ENCODE measurements at places on chromosomes 1 and 21.

- DNase-seq, result peak; percentile 0
Observed at GRCh38 chr1:42529724-42530181, 66.7 kb downstream of the CCDC30 start.

DNA sequence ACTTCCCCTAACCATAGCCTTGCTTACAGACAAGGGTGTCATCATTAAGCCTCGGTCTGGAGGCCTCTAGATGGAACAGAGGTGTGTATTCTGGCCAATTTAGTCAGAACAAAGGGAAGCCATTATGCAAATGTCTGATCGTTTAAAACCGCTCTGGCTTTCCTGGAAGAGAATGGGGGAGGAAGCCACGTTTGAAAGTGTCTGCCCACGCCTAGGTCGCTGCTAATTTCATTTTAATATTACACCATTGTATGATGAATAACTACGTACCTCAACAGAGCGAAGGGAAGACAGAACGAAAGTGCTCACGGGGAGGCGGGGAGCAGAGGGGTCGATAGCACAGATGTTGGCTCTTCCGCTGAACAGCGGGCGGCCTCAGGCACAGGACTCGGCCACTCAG is 41.1 kb upstream of the CSF3R start:
- peak; percentile 8 for DNase-seq

- no peak for DNase-seq
Observed at GRCh38 chr1:192657760-192658159, 21.8 kb downstream of the RGS13 start.

- no peak for DNase-seq
Observed at GRCh38 chr1:197924516-197925123, 7.4 kb downstream of the LHX9 start.

GRCh38 chr1:1782399-1783221 is 4.3 kb upstream of the NADK start:
- no peak for DNase-seq

- DNase-seq, result no peak
Observed at GRCh38 chr1:49364676-49365075, 588.0 kb upstream of the BEND5 start.

DNA sequence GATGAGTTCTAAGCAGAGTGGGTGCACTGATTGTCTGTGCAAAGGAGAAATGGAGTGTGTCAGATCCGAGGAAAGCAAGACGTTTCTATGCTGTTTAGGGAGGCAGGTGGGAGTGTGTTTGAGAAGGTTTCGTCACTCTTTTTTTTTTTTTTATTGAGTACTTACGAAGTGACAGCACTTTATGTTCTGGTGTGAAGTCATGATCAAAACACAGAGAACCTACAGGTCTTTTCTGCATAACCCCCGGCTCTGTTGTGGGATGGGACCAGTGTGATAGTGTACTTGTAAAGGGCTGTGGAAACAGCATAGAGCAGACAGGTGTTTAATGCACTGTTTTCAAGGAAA is 26.7 kb downstream of the MIA3 start:
- no peak for DNase-seq

- DNase-seq, result no peak
Observed at GRCh38 chr1:192763756-192764155, 45.1 kb upstream of the RGS2 start.

- DNase-seq, result no peak
Observed at GRCh38 chr1:37809942-37810341, 1.9 kb upstream of the YRDC start.

- no peak for DNase-seq
Observed at GRCh38 chr1:45456531-45456930, 34.4 kb downstream of the TESK2 start.

GRCh38 chr1:150612014-150612345 is 17.4 kb downstream of the ENSA start:
- no peak for DNase-seq

DNA sequence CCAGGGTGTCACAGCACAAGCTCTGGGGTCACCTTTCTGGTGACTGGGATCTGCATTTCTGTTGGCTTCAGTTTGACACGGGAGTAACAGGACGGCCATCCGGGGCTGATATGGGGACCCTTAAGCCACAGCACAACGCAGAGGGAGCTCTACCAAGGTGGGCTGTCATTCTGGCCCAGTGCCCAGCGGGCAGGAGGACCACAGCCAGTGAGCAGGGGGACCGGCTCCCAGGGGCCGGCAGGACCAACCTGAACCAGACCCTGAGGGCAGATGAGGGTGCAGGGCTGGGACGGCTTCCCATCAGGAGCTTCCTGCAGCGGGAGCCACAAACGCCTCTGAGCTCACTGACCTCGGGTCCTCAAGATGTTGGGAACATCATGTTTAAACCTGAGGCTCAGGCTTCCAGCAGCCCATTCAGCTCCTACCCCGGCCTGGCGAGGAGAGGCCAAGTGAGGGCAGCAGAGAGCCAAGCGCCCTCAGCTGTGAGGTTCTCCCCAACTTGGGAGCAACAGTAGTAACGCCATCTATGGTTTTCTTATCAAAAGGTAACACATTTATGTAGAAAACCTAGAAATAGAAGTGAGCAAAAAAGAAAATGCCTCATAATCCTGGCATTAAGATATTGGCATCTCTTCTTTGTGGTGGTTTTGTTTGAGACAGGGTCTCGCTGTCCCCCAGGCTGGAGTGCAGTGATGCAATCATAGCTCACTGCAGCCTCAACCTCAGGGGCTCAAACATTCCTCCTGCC is 26.8 kb downstream of the TMEM201 start:
- DNase-seq, result peak; percentile 50

DNA sequence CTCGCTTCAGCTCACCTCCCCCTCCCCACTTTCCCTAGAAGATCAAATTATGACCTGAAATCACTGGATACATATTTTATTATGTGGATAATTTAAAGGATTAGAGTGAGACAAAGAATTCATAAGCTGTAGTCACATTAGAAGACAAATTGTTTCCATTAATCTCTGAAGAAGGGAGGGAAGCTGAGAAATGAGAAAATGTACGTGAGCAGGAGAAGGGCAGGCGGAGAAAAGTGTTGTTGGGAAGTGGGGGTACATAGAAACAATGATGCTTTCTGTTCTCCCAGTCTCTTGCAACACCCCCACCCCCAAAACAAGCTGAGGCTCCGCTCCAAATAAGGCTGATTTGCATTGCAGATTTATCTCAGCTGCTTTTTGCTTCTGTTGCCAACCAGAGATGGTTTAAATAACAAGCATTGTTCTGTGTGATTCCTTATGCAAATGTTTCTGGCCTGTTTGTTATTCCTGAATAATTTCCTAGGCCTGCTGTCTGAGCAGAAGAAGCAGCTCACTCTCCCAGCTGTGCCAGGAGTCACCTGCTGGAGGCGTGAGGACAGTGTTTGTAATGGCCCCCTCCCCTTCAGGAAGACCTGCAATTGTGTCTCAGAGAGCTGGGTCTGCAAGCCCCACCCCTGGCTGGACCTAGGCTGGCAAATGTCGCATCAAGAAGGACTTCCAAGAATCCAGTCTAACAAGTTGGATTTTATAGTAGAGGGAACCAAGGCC is 121.8 kb upstream of the TNR start:
- DNase-seq, result no peak

GRCh38 chr1:9066945-9067807 is 2.3 kb downstream of the SLC2A5 start:
- no peak for DNase-seq

DNA sequence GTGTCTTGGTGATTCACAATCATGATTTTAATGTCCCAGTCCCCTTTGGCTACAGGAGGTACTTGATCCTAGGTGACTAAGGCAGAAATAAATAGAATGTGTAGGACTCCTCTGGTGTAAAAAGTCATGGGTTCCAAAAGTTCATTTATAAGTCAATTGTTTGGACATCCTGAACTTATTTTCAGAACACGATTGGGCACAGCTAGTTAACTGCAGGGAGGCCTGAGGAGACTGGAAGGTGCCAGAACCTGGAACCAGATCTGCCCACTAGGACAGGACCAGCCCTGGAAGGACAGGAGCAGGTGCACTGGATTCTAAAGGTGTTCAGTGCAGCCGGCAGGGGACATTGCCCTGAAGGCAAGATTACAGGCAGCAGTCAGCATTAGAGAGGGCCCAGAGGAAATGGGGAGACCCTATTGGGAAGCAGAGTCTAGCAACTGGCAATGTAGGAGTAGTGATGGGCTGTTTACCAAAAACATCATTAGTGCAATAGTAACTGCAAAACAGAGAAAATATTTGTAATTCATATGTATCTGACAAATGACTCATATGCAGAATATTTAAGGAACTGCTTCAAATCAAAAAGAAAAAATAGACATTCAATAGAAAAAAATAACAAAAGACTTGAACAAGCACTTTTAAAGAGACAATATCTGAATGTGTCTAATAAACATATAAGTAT is 23.6 kb upstream of the HEATR1 start:
- no peak for DNase-seq

DNA sequence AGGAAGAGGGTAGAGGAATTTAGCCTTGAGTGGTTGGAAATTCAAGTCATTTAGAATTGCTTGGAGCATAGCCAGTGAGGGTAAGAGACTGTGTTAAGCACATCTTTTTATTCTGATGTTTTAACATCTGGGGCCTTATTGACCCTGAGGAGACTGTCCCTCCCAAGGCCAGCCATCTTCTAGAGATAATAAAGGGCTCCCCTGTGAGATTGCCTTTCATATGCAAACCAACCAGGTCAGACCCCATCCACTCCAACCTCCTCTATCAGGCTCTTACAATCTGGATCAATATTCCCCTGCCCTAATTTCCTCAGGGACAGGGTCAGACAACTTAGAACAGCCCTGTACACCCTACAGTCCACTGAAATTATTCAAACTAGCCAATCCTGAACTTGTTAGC is 93.8 kb downstream of the ATP1B1 start:
- no peak for DNase-seq

GRCh38 chr1:100658716-100659026 is 60.9 kb upstream of the VCAM1 start:
- DNase-seq, result no peak

DNA sequence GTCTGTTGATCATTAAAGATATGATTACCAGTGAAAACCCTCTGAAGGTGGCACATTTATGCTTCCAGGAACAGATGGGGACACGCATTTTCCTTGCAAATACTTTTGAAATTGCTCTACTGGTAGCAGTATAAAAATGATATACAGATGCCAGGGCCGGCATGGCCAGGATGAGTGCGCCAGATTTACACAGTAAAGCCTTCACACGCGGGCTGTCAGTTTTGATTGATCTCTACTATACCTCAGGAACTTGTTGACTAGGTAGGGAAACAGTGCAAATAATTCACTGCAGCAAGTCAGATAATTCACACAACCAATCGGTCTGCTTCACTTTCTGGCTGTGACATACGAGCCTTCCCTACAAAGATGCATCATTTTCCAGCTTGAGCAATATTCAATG is 123.2 kb upstream of the BARHL2 start:
- DNase-seq, result no peak

DNA sequence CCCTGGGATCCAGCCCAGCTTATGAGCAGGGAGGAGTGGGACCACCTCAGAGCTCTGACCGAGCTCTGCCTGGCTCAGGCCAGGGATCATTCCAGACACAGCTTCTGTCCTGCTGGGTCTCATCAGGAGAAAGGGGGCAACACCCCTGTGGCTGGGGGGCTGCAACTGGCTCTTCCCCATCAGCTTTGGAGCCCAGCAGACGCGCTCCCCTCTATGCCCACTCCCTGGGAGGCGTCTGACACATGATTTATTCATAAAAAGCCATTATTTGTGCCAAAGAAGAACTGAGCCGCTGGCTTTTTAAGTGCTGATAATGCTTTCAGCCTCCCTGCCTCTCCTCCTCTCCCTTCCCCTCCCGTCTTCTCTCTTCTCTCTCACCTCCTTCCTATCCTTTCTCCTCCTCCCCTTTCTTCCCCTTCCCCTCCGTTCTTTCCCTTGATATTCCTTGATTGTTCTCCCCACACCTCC is 25.0 kb downstream of the FOXO6 start:
- DNase-seq, result no peak

- DNase-seq, result no peak
Observed at GRCh38 chr1:46613661-46614603, 2.7 kb downstream of the MOB3C start.

Measured in stimulated activated CD4-positive, alpha-beta T cell treated with anti-CD3 and anti-CD28 coated beads, TNF-alpha, amount 100 ng/mL, for 24 hours (primary cell).